Stimulated activated CD8-positive, alpha-beta memory T cell treated with anti-CD3 and anti-CD28 coated beads, Interleukin-12 subunit alpha, Interleukin-12 subunit beta, amount 100 ng/mL, for 4 hours (primary cell): ENCODE measurements at places on chromosomes 12 and 14.

GRCh38 chr12:111584959-111585358 is 14.2 kb downstream of the ATXN2 start:
- DNase-seq = no peak

DNA sequence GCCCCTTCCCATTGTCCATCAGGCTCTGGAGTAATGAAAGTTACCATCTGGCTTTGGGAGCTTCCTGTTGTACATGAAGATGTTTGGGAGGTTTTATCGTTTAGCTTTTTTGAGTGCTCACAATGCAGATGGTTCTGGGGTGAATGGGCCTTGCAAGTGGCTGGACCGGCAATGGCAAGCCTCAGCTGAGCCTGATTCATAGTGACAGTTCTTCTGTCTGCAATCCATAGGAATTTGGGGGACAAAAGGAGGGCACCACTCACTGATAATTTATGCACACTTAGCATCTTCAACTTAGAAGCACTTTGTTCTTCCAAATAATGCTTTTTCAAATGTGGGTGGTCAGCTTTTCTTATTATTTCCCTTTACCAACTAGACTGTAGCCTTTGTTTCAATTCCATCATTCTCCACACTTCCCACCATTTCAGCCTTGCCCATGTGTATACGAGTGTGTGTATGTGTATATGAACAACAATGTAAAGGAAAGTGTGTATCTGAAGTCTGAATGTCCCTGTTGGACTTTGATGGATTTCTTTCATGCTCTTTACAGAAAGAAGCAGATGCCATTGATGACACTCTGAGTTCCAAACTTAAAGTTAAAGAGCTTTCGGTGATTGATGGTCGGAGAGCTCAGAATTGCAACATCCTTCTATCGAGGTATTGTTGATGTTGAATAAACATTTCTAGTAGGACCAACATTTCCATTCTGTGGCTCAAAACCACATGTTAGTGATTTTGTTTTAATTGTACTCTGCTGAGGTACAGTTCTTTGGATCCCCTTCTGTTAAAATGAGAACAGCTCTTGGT is 125.5 kb downstream of the GPR135 start:
- DNase-seq = no peak

DNA sequence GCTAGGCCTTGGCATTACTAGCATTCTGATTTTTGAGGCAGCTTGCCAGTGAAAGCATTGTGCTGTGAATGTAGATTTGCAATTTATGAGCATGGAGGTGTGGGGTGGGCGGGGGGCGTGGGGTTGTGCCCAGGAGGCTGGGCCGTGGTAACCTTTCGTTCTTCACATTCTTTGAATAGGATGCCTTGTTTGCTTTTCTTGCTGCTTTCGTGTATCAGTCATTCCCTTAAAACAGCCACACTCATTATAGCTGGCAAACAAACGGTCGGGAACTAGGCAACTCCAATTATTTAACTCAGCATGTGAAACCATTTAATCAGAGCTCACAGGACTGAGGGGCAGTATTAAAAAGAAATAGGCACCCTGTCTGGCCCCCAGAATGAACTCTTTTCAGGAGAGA is 115.9 kb upstream of the PELI2 start:
- DNase-seq = no peak

GRCh38 chr12:1791104-1791841 is 29.1 kb upstream of the LRTM2 start:
- DNase-seq = peak; percentile 40

DNA sequence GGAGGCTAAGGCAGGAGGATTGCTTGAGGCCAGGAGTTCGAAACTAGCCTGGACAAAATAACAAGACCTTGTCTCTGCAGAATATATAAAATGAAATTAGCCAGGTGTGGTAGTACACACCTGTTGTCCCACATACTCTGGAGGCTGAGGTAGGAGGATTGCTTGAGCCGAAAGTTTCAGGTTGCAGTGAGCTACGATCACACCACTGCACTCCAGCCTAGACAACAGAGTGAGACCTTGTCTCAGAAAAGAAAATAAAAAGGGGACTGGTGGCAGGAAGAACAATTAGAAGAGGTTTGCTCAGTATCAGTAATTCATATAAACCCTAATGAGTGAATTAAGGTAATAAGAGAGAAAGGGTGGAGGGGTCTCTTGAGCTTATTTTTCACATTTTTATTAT is 8.0 kb downstream of the PSMA6 start:
- DNase-seq = no peak

DNA sequence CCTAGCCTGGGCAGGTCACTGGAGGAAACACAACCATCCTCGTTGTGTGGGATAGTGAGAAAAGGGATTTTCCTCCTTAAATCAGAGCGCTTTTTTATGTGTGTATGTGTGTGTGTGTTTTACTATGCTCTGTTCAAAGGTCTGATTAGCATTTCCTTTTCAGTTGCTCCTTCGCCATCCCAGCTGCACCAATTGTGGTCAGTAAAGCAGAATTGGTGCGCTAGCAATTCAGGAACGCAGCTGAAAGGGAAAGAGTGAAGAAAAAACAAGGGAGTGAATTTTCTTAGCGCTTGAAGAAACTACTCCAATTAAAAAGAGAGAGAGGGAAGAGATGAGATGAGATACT is 173.3 kb upstream of the PARP11 start:
- no peak for DNase-seq

GRCh38 chr12:116878567-116879508 is 2.4 kb downstream of the HRK start:
- DNase-seq = no peak

GRCh38 chr12:53532524-53533445 is 25.5 kb upstream of the NPFF start:
- no peak for DNase-seq

- DNase-seq = no peak
Measured at GRCh38 chr14:65332141-65332871, 80.2 kb upstream of the FUT8 start.

DNA sequence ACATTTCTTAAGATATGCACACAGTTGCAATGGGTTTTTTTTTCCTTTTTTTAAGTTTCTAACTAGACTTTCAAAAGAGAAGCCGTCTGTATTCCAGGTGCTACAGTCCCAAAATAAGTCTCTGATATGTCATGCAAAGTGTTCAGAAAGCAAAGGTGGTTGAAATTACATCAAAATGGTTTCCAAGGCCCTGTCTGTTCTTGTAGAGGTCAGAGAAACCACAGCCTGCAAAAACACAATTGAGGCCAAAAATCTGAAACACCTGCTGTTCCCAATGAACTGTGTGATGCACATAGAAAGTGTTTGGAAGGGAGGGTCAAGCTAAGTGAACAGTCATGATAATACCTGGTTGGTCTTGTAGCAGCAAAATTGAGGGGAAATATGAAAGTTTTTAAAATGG is 91.0 kb downstream of the VRK1 start:
- DNase-seq = no peak

- DNase-seq = no peak
Measured at GRCh38 chr12:68903511-68903910, 29.5 kb downstream of the CPM start.

DNA sequence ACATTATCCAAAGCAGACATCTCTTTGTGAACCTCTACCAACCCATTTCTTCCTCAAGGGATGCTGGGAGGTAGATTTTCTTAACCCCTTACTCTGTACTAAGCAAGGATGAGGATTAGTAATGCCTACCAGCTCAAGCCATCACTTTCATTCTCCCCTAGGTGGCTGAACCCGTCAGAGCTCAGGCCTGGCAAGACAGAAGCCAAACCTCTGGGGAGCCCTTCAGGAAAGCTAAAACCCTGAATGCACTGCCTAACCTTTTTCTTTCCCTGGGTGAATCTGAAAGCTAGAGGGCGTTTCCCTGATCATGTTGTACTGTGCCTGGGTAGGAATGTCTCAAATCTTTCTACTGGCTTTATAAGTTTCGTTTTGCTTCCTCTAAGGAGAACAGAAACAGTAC is 617.3 kb downstream of the RPL10L start:
- no peak for DNase-seq

DNA sequence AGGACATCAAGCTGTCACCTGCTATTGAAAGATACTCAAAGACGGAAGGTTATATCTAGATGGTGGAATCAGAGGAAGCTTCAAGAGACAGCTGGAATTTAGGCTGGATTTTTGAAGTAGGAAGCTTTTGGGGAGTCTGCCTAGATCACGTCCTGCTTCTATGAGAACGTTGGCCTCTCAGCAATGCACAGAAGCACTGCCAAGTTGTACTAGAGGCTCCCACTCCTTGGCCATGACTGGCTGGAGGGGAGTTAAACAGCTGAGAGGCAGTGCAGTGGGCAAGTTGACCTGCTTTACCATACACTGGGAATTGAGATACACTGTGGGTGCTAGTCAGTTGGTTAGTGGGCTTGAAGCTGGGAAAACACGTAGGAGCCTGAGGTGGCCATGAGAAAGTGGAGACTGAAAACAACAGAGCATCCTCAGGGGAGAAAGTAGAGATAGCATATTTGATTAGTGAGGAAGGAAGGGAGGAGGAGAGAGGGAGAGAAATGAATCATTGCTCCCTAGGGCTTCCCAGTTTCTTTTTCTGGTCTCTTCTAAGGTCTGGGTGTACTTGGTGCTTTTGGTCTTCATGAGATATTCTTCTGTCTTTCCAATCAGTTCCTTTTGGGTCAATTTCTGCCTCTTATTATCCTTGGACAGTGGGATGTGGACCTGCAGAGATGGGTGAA is 110.8 kb downstream of the EMP1 start:
- no peak for DNase-seq

DNA sequence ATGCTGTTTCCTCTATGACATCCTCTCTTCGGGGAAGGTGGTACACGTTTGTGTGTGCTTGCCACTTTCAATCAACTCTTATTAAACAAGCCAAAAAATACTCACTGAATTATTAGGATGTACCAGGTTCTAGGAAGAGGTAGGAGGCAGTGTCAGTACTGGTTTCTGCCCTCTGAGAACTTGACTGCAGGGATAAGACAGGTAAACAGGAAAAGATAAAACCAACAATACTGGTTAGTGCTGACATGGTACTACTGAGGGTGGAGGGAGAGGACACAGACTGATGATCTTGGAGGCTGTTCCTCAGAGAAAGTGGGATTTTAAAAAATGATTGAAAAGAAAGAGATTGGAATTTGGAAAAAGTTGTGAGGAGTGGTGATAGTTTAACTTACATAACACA is 295.2 kb upstream of the PWP1 start:
- DNase-seq = no peak

DNA sequence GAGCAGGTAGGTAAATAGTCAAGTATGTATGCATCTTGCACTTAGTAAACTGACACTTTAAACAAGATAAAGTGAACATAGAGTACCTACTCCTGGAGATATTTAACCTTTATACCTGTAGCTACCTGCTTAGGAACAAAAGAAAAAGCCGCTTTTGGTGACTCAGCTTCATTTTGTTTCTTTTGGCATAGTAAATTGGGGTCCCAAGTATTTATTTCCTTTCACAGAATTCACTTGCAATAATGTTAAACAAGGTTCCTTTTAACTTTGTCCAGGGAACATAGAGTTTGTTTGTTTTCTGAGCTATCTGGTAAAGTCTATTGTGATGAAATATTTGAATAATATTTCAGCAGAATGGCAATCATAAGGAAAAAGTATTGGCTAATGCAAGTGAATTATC is 20.0 kb downstream of the SLCO1B3 start:
- no peak for DNase-seq

DNA sequence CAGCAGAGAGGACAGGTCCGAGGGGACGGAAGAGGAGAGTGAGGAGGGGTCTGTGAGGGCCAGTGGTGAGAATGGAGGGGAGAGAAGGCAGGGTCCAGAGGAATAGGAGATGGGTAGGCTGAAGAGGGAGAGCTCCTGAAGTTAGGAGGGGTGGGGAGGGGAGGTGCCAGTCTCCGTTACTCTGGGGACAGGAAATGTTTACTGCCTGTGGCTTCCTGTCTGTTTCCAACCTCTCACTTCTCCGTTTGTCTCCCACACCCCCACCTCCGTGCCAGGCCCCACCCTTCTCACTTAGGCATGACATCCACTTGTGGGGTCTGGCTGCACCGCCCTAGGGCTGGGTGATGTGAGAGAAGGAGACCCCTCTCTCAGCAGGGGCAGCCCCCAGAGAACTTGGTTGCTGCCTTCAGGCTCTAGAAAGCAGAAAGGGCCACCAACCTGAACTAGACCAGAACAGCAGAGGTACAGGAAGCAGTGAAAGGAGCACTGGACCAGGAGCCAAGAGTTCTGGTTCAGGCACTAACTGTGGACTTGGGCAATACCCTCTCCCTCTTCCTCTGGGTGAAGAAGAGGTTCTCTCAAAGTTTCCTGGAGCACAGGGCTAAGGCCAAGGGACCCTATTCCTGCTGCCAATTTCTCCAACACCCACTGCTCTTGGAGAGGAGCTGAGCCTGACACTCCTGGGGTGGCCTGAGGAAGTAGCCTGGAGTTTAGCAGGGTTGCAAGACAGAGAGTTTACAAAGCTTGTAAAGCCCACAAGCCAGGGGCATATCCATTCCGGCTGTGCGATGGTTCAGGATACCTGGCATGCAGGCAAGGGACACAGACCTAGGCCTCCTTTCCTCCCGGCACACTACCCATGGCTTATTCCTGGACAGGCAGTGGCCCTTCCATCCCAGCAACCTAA is 5.5 kb downstream of the ITGA5 start:
- peak; percentile 59 for DNase-seq
